ENCODE measurements at places on chromosomes 13 and 19.

DNA sequence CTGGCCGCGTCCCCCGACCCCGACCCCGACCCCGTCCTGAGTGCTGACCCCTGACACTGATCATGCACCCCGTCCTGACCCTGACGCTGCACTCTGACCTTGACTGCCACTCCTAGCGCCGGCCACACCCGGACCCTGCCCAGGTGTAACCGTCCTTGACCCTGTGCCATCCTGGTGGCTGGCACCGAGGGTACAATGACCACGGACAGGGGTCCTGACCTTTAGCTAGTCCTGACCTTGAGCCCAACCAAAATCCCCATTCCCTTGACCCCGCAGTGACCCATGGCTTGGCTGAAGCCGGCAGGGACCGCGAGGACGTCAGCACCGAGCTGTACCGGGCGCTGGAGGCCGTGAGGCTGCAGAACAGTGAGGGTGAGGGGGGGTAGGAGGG, 25.9 kb downstream of the CLEC4M start:
- DNase-seq: no peak

DNA sequence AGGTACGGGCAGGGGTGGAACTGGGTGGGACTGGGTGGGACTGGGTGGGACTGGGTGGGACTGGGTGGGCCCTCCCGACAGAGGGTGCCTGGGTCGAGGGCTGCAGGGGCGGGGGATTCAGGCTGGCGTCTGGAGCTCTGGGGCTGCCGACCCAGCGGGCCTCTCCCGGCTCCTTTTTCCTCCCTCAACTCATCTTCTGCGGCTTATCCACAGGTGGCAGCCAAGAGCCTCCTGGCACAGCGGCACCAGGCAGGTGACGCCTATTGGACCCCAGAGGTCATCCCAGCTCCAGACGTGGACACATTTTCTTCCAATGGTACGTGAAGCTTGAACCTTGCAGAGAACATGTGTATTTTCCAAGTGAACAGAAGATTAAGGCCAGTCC, 533 bp downstream of the ZNF544 start:
- DNase-seq: no peak

DNA sequence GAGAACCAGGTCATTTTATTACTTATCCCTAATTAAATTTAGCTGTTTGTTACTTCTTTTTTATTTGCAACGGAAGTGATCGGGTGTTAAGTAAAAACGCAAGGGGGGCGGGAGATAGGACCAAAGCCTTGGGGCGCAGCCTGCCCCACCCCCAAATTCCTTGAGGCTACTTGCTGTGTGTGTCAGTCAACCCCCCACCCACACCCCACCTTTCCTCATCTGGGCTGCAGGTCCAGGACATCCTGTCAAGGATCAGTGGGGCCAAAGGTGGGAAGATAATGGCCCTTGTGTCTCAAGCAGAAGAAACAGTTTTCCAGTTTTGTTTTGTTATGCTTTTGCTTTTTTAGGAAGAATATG, 1.2 kb upstream of the FOXO1 start:
- no peak for DNase-seq

- DNase-seq: no peak
Measured at GRCh38 chr13:81957121-81957520, 1616.2 kb upstream of the SPRY2 start.

DNA sequence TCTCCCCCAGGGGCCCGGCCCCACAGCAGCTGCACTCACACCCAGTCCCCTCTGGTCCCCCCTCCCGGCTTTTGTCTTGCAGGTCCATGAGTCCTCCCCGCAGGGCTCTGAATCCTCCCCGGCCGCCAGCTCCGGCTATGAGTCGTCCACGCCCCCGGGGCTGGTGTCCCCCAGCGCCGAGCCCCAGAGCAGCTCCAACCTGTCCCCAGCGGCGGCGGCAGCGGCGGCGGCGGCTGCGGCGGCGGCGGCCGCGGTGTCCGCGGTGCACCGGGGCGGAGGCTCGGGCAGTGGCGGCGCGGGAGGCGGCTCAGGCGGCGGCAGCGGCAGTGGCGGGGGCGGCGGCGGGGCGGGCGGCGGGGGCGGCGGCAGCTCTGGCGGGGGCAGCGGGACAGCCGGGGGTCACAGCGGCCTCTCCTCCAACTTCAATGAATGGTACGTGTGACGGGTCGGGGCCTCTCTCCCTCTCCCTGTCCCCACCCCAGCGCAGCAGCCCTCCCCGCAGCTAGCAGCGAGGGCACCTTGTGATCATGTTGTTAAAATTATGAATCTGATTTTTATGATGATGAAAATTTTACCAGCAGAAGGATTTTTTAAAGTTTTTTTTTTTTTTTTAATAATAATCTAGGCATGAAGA, 3.8 kb downstream of the ZIC2 start:
- DNase-seq: no peak

DNA sequence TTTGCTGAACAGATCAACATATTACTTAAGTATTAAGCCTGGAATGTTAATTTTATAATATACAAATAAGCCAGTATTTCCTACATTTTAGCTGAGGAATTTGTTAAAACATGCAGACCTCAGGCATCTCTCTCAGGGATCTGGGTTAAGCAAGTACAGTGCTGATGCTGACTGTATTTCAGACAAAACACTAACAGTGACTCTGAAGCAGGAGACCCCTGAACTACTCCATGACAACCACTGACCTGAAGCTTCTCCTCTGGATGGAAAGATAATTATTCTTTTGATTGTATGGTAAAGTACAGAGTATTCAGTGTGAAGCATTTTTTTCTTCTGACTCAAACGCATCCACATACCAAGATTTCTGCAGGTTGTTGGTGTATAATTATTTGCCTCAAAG, 680.8 kb downstream of the LIG4 start:
- DNase-seq: no peak

DNA sequence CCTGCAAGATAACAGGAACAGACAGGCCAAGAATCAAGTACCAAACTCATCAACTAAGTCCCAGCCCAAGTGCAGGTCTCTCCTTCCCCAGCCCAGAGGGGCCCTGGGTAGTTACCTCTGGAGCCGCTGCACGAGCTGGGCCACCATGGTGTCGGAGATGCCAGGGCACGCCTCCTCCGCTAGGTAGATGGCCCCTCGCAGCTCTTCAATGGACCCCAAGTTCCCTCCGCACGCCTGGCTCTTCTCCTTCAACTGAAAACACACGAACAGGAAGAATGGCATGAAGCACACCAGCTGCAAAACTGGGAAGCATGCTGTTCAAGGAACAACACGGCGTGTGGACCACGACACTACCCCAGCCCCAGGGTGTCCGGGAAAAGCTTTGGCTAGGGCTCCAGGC, 119.9 kb downstream of the STK24 start:
- no peak for DNase-seq

DNA sequence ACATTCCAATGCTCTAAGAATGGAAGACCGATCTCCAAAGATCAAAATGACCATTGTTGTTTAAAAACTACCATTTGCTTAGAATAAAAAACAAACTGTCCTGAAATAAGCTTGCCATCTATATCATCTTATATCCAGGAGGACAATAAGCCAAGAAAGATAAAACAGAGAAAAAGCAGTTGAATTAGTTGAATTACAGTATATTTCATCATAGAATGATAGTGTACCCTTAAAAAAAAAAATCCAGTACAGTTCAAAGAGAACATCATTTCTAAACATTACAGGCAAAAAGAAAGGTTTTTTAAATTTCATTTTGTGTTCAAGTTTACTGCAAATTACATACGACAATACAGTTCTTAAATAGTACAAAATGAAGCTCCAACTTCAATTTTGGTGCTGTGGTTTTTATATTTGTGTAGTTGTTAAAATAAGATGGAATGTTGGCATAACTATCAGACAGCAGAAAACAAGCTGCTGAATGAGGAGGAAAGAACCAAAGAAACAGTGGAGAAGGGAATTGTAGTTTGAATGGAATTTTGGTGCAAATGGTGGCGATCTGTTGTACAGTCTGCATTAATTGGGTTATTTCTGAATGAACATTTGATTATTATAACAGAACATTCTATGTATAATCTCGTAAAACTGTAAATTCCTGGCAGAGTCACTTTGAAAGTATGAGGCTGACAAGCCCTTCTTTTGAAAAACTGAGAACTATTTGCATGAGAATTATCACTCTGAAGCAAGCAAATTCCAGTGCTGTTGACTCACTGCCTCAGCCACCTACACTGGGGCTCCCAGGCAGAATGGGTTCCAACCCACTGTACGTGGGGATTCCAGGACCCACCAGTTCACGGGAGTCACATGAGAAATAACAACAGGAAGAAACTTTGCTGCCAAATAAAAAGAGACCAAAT, 37.7 kb downstream of the LHFPL6 start:
- DNase-seq: no peak

DNA sequence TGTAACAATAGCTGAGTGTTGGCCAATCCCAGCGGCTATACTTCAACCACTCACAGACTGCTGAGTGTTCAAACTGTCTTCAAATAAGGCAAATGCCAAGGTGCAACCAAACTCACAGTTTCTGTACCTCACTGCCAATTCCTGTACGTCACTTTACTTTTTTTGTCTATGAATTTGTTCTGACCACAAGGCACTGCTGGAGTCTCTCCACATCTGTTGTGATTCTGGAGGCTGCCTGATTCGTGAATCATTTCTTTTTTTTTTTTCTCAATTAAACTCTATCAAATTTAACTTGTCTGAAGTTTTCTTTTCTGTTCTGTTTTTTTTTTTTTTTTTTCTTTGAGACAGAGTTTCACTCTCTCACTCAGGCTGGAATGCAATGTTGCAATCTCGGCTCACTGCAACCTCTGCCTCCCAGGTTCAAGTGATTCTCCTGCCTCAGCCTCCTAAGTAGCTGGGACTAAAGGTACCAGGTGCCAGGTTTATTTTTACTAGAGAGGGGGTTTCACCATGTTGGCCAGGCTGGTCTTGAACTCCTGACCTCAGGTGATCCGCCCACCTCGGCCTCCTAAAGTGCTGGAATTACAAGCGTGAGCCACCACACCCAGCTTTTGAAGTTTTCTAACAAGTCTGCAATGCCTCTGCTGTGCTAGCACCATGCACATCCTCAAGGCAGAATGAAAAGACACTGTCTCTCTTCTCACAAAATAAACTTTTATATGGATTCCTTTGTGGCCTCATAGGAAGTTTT, 401.7 kb downstream of the IRS2 start:
- DNase-seq: no peak

- DNase-seq: no peak
Measured at GRCh38 chr19:28118235-28118634, 1094.7 kb downstream of the UQCRFS1 start.

DNA sequence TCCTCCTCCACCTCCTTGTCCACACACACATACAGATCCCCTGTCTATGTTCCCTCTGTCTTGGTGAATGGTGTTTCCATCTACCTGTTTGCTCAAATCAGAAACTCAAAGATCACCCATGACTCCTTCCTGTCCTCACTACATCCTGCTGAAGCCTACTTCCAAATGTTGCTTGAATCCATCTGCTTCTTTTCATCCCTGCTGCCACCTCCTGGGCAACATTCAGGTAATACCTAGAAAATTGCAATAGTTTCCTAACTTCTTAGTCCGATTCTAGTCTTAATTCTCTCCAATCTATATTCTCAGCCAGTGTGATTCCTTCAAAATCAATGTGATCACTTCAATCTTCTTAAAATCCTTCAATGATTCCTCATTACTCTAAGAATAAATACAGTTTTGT, 155.5 kb upstream of the STARD13 start:
- no peak for DNase-seq

DNA sequence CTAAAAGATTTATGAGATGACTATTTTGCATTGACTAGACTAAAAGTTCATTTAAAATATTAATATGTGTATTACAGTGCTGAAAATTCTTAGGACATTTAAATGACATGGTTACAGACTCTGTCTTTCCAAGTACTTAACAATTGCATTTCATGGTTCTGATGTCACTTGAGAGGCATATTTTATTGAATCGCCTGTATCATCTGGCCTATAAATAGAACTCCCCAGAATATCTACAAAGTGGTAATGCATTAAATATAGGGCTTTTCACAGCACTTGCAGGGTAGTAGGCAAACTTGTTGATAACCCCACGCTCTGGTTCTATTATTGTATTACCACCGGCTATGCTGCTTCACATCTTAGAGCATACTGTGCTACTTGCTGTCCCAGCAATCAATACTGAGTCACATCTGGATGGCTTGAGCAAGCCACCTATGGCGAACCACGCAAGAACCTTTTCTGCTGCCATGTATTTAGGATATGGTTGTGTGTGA, 400.6 kb downstream of the HS6ST3 start:
- no peak for DNase-seq

DNA sequence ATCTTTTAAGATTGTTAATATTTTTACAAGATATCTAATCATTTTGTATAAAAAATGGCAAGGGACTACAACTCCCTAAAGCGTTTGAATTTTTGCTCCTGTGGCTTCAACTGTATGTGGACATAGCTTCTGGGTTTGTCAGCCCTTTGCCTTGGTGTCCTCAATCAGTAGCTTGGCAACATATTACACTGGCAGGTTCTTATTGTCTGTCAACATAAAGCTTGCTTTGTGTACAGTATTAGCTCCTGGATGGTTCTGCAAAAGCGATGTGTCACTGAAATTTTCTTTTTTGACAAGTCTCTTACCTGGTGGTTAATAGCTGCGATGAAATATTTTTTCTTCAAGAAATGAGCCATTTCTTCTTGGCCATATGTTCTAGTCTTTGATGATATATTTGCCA, 190.0 kb downstream of the HS6ST3 start:
- DNase-seq: no peak

DNA sequence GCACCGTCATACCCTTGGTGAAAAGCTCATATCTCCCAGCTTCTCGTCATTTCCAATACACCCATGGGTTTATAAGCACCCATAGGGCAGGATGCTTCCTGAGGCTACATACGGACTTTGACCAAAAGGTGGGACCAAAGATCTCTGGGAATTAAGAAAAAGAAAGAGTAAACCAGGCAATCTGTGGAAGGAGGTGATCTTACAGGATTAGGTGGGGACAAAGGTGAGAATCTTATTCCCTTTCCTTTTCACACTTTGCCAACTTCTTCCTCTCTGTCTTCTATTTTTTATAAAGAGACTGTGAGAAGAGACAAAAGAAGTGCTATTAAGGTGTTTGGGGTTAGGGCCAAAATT, 172.0 kb downstream of the DLEU7 start:
- no peak for DNase-seq

GRCh38 chr13:91745967-91746366, 347.5 kb downstream of the GPC5 start:
- no peak for DNase-seq

DNA sequence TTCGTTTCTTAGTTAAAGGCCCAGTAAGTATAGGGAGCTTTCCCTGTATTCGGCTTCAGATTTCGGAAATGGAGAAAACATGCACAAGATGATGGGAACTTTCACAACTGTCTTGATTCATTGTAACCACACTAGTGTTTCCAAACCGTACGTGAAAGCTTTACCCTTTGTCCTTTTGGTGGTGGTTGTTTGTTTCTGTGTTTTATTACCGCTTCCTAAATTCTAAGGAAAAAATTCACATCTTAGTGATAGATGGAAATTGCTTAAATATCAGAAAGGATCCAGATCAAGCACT, 504 bp upstream of the VWA8 start:
- no peak for DNase-seq
